Foreskin melanocyte (primary cell): ENCODE measurements at places on chromosomes 2 and 18.

DNA sequence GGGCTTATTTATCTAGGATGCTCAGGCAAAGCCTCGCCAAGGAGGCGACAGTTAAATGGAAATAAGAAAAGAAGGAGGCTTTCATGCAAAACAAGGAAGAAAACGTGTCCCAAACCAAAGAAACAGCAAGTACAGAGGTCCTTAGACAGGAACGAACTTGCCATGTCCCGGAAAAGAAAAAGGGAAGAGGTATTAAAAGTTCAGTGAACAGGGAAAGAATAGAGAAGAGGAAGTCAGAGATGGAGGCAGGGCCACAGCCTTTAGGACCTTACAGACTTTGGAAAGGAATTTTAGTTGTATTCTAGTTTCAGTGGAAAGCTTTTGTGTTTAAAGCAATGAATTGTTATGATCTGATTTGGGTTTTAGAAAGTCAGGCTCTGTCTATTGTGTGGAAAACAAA, 22.1 kb downstream of the IKZF2 start:
- DNase-seq, result no peak

- no peak for DNase-seq
Measured at GRCh38 chr2:223602972-223603371, 811 bp upstream of the SCG2 start.

GRCh38 chr18:42758852-42759251, 356.6 kb downstream of the RIT2 start:
- peak; percentile 1 for DNase-seq

DNA sequence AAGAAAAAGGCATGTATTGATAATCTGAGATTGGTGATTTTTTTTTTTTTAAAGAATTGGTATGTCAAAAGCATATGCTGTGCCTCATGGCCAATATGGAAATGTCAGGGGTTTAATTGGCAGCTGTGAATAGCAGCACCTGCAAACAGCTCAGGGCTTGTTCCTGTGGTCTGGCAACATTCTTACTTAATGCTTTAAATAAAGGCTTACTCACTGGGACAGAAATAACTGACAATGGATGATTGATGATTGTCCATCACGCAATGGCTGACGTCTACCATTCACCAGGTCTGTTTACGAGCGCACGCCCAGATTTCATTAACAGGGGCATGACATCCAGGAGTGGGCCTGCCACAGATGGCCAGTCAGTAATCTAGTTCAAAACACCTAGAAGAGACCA, 66.7 kb downstream of the ETAA1 start:
- peak; percentile 27 for DNase-seq

DNA sequence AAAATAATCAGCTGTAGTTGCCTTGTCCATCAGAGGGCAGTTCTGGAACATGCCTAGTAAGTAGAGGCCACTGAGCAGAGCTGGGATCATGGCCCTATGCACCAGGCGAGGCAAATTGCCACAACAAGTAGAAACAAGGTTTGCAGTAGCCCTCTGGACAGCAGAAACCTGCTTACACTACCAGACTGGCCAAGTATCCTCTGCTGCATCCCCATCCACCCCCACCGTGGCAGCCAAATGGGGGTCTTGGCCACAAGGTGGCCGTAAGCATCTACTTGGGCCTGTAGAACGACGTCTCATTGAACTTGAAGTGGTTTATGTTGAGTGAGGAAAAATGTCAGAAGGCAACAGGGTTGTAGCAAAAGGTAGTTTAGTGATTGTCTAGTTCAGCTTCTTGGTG, 241.2 kb downstream of the ALPK2 start:
- no peak for DNase-seq

DNA sequence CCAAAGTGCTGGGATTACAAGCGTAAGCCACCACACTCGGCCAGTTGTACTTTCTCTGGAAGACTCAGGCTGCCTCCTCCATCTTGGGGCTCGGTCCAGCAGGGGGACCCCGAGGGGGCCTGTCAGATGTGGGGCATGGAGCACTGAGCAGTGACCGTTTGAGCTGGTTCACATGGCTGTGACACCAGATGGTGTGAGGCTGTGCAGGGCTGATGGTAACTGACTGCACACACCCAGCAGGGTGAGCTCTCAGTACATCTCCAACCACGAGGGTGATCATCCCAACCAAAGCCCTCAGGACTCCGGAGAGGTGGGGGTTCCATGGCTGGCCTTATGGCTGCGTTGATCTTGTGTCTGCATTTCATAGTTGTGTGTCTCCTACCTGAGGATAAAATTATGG, 63.4 kb downstream of the FAM168B start:
- no peak for DNase-seq
